ENCODE measurements at places on chromosomes 3 and 15.

- no peak for DNase-seq
Measured at GRCh38 chr3:55074796-55075195, 146.9 kb upstream of the LRTM1 start.

DNA sequence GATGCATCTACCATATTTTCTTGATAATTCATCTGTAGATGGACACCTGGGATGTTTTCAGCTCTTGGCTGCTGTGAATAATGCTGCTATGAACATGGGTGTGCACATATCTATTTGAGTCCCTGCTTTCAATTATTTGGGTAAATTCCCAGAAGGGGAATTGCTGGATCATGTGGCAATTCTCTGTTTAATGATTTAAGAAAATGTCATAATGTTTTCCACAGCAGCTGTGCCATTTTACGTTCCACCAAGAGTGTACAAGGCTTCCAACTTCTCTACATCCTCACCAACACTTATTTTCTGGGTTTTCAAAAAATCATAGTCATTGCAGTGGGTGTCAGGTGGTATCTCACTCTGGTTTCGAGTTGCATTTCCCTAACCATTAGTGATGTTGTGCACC is 64.4 kb downstream of the NSMCE3 start:
- DNase-seq, result no peak

DNA sequence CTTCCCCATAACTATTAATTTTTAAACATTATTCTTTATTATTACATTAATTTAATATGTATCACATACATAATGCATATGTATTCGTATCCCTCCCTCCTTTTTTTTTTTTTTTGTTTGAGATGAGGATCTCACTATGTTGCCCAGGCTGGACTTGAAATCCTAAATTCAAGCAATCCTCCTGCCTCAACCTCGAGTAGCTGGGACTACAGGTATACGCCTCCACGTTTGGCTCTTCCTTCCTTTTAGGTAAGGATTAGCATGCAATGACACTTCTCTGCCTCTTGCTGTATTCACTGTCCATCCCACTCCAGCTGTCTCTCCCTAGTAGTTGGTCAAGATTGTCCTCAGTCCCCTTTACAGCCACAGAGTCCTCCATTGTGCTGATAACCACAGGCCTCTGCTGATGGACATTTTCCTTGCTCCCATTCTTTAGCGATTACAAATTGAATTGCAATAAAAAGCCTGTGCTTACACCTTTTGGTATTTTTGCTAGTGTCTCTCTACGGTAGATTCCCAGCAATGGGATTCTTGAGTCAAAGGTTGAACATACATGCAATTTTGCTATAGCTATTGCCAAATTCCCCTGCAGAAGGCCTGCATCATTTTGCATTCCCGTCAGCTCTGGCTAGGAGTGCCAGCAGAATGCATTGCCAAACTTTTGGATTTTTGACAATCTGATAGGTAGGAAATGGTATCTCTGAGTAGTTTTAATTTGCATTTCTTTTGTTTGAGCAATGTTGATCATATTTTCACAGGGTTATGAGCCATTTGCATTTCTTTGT is 156.6 kb downstream of the SMAD6 start:
- peak; percentile 40 for DNase-seq

- DNase-seq, result no peak
Measured at GRCh38 chr3:189684317-189684716, 53.1 kb downstream of the TP63 start.

- DNase-seq, result no peak
Measured at GRCh38 chr3:125382298-125382697, 7.2 kb upstream of the ZNF148 start.

GRCh38 chr3:42116466-42116865 is 25.3 kb downstream of the TRAK1 start:
- DNase-seq, result no peak

- no peak for DNase-seq
Measured at GRCh38 chr3:13177641-13178040, 104.4 kb upstream of the IQSEC1 start.

- peak; percentile 4 for DNase-seq
Measured at GRCh38 chr3:121885386-121885785, 8.8 kb upstream of the SLC15A2 start.

DNA sequence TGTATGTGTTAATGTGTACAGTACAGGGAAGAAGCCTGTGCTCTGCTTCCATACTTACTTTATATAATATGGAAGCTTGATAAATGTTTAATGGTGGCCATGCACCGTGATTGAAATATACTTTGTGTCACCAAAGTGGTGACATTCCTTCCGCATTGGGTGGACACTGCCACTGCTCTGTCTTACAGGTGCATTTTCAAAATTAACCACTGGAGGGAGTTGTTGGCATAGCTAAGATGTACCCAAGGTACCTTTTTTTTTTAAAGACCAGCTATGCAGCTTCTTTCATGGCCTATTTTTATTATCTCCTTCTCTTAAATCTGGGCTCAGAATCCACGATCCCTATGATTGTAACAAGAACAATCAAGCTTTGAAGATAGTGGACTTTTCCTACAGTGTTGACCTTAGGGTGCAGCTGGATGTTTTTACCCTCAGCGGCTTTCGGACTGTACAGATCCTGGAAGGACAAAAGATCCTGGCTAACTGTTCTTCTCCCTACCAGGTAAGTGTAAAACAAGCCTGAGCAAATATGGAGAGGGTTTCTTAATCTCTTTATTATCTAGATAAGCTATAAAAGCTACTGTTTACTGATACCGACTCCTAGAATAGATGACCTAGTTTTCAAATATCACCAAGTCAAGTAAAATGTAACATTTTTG is 21.6 kb upstream of the PAK6 start:
- peak; percentile 83 for DNase-seq

GRCh38 chr3:116342499-116342898 is 102.8 kb downstream of the LSAMP start:
- no peak for DNase-seq

DNA sequence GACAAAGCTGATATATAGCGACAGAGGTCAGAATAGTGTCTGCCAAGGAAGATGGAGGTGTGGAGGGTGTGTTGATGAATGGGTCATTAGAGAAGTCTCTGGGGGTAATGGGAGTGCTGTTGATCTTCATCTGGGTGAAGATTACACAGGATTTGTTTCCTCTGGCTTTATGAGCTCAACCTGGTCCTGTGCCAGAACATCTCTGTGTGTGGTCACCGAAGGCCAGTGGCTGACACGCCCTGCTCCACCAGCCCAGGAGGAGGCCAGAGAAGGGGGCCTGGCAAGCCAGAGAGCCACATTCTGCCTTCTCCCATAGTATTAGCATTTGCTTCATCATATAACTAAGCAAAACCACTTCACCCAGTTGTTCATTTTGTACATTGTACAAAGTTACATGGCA is 121.1 kb downstream of the ZNF621 start:
- DNase-seq, result no peak

DNA sequence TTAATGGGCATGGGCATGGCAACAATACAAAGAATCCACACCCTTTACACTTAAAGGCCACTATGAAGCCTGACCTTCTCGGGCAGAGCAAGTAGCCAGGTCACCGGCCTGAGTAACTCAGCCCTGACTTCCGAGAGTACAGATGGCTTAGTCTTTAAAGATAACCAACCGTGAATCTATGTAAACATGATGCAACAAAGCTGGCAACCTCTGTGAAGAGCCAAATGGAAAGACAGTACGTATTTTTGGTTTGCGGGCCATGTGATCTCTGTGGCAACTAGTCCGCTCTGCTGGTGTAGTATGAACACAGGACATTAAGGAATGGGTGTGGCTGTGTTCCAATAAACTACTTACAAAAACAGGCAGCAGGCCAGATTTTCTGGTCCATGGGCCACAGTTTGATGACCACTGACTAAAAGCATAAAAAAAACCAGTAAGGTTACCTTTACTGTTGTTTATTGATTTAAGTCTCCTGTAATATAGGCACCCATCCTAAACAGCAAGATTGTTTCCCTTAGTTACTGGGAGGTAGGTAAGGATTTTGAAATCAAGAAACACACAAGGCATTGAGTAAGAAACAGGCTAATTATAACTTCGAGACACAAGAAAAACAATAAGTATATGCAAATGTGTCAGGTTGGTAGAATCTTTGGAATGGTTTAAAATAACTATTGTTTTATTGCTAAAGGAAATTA is 14.5 kb downstream of the RIOX2 start:
- DNase-seq, result peak; percentile 25

- no peak for DNase-seq
Measured at GRCh38 chr15:32671339-32672325, 30.1 kb downstream of the SCG5 start.

DNA sequence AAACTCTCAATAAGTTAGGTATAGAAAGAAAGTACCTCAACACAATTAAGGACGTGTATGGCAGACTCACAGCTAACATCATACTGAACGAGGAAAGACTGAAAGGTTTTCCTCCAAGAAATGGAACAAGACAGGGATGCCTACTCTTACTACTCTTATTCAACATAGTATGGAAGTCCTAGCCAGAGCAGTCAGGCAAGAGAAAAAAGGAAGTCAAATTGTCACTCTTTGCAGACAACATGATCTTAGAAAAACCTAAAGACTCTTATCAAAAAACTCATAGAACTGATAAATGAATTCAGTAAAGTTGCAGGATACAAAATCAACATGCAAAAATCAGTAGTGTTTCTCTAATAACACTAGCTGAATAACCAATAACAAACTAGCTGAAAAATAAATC is 96.0 kb downstream of the C3orf70 start:
- DNase-seq, result no peak

DNA sequence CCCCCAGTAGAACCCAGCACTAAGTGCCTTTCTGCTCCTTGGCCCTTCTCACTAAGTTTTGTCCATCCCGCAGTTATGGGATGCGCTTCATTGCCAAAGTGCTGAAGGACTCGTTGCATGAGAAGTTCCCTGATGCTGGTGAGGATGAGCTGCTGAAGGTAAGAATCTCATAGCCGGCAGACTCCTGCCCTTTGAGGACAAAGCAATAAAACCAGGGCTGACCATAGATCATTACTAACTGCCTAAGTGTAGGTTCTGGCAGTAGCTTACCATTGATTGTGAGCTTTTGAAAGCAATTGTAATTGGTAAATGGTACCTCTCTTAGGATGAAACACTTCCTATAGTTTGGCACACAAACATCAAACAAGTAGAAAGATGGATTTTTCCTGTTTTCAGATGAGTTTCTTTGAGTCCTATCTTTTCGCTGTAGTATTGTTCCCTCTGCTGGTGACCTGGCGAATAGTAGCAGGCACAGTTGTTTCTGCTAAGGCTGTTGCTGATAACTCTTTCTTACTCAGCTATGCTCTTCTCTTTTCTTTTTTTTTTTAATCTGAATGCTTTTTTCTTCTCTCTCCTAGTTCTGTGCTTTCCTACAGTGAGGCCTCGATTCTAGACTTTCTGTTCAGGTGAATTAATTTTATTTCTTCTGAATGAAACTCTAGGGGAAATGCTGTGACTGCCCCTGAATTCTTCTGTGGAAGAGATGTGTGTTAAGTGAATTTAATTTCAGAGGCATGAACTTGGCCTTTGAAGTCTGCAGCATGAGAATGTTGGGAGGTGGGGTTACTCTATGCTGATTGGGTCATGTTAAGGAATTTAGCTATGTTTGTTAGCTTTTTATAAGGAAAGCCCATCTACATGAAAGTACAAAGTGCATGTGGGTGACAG is 47.4 kb upstream of the CRTC3 start:
- peak; percentile 69 for DNase-seq

DNA sequence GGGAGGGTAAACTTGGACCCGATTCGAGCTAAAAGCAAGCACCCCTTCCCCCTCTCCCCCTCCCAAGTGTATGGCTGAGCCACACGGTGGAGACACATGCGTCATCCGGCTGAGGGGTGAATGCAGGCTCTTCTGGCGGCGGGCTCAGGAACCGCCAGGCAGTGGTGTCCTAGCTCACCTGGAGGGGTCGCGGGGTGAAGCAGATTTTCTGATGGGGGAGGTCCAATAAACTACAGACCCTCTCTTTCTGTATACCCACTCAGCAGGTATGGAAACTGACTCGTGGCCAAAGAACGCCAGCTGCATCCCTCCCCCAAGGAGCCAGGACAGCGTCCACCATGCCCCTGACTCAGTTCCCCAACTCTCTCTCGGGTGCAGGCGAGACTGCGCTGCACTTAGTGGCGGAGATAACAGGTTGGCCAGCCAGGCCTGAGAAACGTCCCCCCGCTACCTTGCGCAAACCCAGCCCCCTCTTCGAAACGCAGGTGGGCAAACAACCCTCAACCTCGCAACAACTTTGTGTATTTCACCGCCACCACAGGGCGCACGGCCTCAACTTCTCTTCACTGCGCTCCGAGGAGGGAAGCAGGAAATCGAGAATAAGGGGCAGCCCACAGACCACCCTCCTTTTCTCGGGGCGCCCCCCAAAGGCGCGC is 1.3 kb downstream of the MAGI1 start:
- DNase-seq, result peak; percentile 36

DNA sequence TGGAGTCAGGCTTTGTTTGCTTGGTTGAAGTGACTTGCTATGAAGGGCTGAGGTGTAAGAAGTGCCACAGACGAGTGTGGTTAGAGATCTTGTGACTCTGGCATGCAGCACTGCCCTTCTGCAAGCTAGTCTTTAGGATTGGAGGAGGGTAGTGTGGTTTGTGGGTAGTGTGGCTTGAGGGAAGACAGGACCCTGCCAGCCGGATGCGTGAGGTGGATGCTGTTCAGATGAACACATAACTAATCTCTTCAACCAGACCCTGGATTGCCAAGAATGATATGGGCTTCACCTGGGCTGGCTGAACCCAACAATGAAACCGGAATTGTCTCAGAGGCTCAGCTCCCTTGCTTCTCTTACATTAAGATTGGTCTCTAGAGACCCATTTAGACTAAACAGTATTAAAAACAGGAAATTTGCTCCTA is 32.7 kb downstream of the STARD9 start:
- peak; percentile 12 for DNase-seq

DNA sequence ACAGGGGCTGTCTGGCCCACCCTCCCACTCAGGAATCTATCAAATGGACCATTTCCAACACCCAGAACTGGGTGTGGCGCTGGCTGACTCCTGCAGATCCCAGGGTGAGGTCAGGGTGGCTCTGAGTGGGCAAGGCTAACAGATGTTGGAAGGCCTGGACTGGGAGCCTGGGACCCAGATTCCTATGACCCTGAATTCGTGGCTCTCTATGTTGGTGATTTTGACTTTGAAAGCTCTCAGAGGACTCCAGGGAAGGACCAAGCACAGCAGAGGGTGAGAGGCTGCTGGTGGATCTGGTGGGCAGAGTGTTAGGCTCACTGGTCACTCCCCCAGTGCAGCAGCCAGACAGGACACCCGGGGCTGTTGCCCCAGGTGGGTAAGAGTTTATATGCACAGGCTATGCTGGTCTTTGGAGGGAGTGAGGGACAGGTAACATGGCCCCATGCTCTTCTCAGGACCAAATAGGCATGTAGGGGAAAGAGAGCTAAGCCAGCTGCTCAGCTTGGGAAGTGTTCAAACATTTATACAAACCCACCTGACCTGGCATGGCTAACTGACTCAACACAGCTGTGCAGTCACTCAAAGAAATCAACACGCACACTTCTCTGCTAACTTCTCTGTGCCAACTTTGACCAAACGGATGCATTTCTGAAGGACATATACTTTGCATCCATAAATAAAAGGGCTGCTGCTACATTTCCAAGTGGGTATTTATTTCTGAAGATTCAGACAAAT is 62.6 kb upstream of the RAB6B start:
- DNase-seq, result no peak

- no peak for DNase-seq
Measured at GRCh38 chr3:135218304-135218703, 423.2 kb downstream of the EPHB1 start.

GRCh38 chr15:65731926-65732325 is 60.2 kb downstream of the DENND4A start:
- no peak for DNase-seq

Measured in cardiac fibroblast (primary cell).